ENCODE measurements at places on chromosomes 12 and 14. TPM values are rescaled to one million over a fixed set of nuclear protein-coding genes. Genes with fewer than 3 reads are reported as not detected.

Gene TROAP
- polyA plus RNA-seq = 2.6 TPM

DNA sequence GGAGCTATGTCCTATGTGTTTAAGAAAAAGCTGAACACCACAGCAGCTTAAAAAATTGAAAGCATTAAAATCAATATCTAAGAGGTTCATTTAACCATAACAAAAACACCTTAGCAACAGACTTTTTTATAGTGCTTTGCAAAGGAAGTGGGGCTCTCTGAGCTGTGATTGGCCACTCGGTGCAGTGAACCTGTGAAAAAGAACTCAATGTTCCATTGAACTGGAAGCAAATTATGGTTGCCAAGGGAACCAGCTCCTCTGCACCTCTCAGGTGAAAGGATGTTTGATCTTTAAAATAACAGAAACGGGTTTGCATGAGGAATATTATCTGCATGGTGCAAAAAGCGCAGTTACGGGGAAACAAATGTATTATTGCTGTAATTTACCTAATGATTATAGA is 149.4 kb downstream of the SNAPC1 start:
- DNase-seq = no peak
- no peaks in the 10 kb centered on the region for H3K4me1 ChIP-seq
- peaks cover 7% of the 10 kb centered on the region for H3K27me3 ChIP-seq
- no peaks in the 10 kb centered on the region for H3K36me3 ChIP-seq
- H3K4me3 ChIP-seq = no peak overlapping the region

Gene ANKRD33
- polyA plus RNA-seq = not detected

DNA sequence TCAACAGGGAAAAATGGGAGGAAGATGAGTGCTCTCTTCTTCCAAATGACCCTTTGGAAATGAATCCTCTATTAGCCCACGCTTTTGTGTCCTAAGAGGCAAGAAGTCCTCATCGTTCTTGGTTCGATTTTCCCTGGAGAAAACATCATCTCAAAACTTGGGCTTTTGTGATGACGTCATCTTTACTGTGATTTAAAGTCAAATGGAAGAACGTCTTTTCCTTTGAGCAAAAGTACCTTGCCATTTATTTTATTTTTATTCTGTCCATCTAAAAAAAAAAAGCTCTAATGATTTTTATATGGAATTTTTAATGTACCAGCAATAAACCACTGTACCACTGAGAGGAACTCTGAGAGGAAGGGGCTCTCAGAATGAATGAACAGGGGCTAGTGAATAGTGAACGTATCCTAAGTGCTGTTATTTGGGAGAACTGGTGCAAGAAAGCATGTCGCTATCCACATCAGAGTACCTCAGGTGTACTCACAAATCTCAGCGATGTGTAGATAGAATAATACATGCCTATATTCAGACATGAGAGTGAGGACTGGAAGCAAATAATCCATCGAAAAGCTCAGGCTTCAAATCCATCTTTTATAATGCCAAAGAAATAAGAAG is 124.8 kb downstream of the HMGA2 start:
- H3K36me3 ChIP-seq = no peaks in the 10 kb centered on the region
- H3K4me3 ChIP-seq = no peak overlapping the region
- H3K27me3 ChIP-seq = peaks cover 3% of the 10 kb centered on the region
- no peak for DNase-seq

Gene SLC5A8
- polyA plus RNA-seq = not detected

- H3K36me3 ChIP-seq = no peaks in the 10 kb centered on the region
- H3K4me3 ChIP-seq = no peak overlapping the region
- peaks cover 3% of the 10 kb centered on the region for H3K27me3 ChIP-seq
- H3K4me1 ChIP-seq = peaks cover 2% of the 10 kb centered on the region
- no peak overlapping the region for H3K27ac ChIP-seq
- DNase-seq = no peak
These were observed 46.0 kb upstream of the MANSC4 start for GRCh38 chr12:27826076-27826475.

Gene TBX3
- not detected for polyA plus RNA-seq

DNA sequence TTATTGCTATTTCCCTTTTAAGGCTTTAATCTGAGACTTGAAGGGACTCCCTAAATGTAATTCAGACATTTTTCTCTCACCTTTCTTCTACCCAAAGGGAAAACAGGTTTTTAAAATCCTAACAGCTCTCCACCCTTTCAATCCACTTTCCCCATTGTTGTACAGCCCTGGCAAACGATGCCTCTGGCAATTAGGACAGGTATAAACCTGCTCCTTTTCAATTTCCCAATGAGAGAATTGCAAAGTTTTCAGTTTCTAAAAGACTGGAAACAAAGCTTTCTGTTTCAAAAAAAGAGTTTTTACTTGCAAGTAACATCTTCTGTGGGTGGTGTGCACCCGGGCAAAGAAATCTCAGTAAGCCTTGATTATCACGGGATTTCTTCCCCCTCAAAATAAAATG is 131.2 kb downstream of the HMGA2 start:
- H3K27ac ChIP-seq = no peak overlapping the region
- H3K4me1 ChIP-seq = peaks cover 12% of the 10 kb centered on the region
- DNase-seq = no peak
- H3K36me3 ChIP-seq = no peaks in the 10 kb centered on the region

Gene CTSG
- polyA plus RNA-seq = not detected

DNA sequence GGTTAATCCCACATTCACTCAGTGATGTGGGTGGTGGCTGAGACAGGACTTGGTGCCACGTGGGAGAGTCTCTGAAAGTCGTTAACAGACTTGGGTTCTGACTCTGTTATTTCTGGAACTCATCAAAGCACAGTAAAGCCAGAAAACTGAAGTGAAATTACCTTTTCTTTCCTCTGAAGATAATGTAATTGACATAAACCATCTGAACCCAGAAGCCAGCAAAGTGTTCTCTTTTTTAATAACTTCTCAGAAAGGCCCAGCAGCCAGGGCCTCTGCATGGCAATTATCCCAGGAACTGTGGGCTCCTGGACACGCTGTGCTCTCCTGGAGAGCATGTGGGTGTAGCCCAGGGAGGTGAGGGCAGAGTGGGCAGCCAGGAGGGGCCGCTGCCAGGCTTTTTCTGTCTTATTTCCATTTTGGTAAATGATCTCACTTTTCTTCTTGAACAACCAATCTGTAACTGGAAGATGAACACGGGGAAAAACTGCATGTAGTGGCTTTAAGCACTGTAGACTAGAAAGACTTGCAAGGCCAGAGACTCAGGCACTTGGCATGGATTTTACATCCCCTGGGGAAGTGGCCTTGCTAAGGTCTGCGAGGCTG is 444.1 kb upstream of the TMEM132C start:
- H3K4me1 ChIP-seq = no peaks in the 10 kb centered on the region
- DNase-seq = no peak
- H3K4me3 ChIP-seq = no peak overlapping the region
- H3K36me3 ChIP-seq = no peaks in the 10 kb centered on the region
- no peaks in the 10 kb centered on the region for H3K27me3 ChIP-seq

Gene RPL10L
- polyA plus RNA-seq = not detected

DNA sequence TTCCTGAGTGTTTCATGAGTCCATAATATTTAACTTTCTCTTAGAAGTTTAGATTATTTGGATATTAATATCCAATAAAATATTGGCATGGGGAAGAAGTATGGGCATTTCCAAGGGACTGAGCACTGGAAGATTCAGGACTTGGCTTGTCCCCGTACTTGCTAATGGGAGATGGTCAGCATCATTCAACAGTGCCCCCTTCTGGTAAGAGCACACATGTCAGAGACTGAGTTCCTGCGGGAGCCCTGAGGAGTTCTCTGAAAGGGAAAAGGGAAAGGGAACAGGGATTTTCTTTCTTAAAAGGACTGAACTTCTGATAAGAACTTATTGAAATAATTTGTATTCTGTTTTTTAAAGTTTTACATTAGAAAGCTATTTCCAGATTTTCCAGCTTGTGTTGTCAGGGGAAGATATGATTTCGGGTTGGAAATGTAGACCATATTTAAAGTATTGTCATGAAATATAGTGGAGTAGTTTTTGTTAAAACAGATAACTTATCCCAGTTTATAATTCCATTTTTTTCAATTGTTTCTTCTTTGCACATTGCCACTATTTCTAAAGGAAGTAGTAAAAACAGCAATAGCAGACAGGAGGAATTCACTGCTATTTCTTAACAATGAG is 59.8 kb upstream of the C12orf71 start:
- peaks cover 11% of the 10 kb centered on the region for H3K4me1 ChIP-seq
- H3K4me3 ChIP-seq = peak overlapping the region; percentile 11
- DNase-seq = peak; percentile 45
- no peaks in the 10 kb centered on the region for H3K27me3 ChIP-seq
- H3K36me3 ChIP-seq = peaks cover 3% of the 10 kb centered on the region
- H3K27ac ChIP-seq = no peak overlapping the region

DNA sequence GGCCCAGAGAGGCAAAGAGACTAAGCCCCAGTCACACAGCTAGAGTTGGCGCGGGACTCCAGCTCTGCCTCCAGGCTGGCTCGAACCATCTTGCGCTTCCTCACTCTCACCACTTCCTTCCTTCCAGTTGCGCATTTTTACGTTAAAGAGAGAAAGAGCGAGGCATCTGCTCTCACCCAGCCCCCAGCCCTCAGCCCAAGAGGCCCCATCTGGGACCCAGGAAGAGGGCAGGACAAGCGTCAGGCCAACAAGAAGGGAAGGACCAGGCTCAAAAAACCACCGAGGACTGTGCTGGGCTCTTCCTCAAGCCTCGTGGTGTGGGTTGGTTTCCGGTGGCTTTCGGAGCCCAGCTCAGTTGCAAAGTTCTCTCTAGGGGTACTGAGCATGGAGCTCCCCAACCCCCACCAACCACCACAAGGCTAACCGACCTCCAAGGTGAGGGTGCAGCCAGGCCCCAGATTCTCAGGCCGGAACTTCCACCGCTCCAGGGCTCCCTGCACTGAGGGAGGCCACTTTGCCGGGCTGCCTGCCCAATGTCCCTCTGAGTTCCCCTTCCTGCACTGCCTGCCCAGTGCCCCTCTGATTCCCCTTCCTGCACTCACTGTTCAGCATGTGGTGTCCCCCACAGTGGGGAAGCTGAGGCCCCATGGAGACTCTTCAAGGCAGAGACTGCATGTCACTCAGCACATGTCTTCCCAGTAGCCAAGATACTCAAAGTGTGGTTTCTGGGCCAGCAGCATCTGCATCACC is 35.9 kb downstream of the TESC start:
- H3K27ac ChIP-seq = peak overlapping the region; percentile 91
- peaks cover 86% of the 10 kb centered on the region for H3K4me1 ChIP-seq
- peaks cover under 1% of the 10 kb centered on the region for H3K36me3 ChIP-seq
- peak; percentile 81 for DNase-seq
- H3K27me3 ChIP-seq = peaks cover 6% of the 10 kb centered on the region

GRCh38 chr14:53432378-53432802 is 279.3 kb upstream of the DDHD1 start:
- no peaks in the 10 kb centered on the region for H3K4me1 ChIP-seq
- H3K27ac ChIP-seq = no peak overlapping the region
- DNase-seq = no peak
- no peaks in the 10 kb centered on the region for H3K36me3 ChIP-seq
- H3K27me3 ChIP-seq = peaks cover 2% of the 10 kb centered on the region

- DNase-seq = no peak
- H3K4me3 ChIP-seq = peak overlapping the region; percentile 26
- no peaks in the 10 kb centered on the region for H3K36me3 ChIP-seq
These were observed 2.0 kb upstream of the ATN1 start for GRCh38 chr12:6925540-6926279.

Gene PLEKHD1
- polyA plus RNA-seq = not detected

GRCh38 chr14:96762650-96763049 is 34.5 kb upstream of the VRK1 start:
- H3K4me1 ChIP-seq = peaks cover 2% of the 10 kb centered on the region
- no peak overlapping the region for H3K27ac ChIP-seq
- peak; percentile 14 for DNase-seq
- no peaks in the 10 kb centered on the region for H3K36me3 ChIP-seq

Gene STRAP
- polyA plus RNA-seq = 128 TPM

GRCh38 chr12:93468008-93468371 is 676 bp downstream of the MRPL42 start:
- no peak for DNase-seq
- peak overlapping the region; percentile 91 for H3K27ac ChIP-seq
- H3K4me1 ChIP-seq = peaks cover 41% of the 10 kb centered on the region
- H3K27me3 ChIP-seq = peaks cover 2% of the 10 kb centered on the region
- H3K4me3 ChIP-seq = peak overlapping the region; percentile 89

Gene FAM90A1
- polyA plus RNA-seq = not detected

DNA sequence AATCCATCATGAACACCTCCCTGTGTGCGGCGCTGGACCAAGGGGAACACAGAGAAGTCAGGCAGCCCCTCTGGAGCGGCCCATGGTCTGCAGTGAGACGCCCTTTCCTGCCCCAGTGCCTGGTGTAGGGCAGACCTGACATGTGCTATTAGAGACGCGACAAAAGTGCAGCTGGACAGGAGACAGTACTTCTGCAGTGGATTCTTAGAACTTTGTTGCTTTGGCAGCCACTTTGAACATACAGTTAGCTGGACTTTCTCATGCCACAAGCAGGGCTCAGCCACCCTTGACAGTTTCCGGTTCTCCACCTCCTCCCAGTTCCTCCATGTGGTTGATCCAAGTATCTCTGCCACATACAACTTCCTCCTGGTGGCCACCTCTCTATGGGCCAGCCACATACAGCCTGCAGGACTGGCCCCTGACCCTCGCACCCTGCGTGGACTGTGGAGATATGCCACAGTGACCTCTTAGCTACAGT is 45.9 kb downstream of the LGMN start:
- H3K4me1 ChIP-seq = peaks cover 26% of the 10 kb centered on the region
- DNase-seq = no peak
- no peak overlapping the region for H3K27ac ChIP-seq
- H3K27me3 ChIP-seq = peaks cover 12% of the 10 kb centered on the region
- no peak overlapping the region for H3K4me3 ChIP-seq

DNA sequence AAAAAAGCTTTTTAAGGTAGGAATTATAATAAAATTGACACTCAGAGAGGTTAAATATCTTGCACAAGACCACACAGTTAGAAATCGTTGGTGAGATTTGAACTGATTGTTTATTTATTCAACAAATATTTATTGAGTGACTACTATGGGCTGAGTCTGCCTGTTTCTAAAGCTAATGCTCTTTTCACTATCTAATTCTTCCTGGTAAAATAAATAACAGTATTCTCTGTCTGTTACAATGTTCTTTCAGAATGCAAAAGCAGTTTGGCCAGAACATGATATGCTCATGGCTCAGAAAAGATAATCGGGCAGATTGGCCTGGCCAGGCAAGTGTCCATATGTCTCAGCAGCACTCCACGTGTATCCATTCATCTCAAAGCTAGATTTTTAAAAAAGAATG is 82.0 kb downstream of the BTG1 start:
- H3K4me3 ChIP-seq = no peak overlapping the region
- peaks cover 3% of the 10 kb centered on the region for H3K27me3 ChIP-seq
- DNase-seq = no peak
- H3K4me1 ChIP-seq = no peaks in the 10 kb centered on the region
